ENCODE measurements at places on chromosomes 7 and 10.

- no peak for DNase-seq
These were observed 16.4 kb upstream of the RUFY2 start for GRCh38 chr10:68423522-68423921.

GRCh38 chr10:48598936-48599829, 5.7 kb downstream of the ARHGAP22 start:
- no peak for DNase-seq

DNA sequence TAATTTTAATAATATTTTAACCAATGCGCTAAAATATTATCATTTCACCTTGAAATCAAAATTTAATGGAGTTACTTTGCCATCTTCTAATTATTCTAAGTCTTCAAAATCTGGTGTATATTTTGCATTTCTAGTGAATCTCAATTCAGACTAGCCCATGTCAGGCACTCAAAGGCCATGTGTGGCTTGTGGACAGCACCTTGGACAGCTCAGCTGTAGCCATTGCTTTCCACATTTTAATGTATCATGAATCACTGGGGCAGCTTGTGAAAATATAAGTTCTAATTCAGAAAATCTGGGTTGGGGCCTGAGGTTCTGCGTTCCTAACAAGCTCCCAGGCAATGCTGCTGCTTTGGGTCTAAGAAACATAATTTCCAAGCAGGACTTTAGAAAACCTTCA, 57.2 kb downstream of the MGAM2 start:
- DNase-seq, result no peak

- no peak for DNase-seq
These were observed 68.4 kb downstream of the SLIT1 start for GRCh38 chr10:97117372-97117771.

GRCh38 chr7:14418633-14419032, 429.2 kb upstream of the ETV1 start:
- no peak for DNase-seq

DNA sequence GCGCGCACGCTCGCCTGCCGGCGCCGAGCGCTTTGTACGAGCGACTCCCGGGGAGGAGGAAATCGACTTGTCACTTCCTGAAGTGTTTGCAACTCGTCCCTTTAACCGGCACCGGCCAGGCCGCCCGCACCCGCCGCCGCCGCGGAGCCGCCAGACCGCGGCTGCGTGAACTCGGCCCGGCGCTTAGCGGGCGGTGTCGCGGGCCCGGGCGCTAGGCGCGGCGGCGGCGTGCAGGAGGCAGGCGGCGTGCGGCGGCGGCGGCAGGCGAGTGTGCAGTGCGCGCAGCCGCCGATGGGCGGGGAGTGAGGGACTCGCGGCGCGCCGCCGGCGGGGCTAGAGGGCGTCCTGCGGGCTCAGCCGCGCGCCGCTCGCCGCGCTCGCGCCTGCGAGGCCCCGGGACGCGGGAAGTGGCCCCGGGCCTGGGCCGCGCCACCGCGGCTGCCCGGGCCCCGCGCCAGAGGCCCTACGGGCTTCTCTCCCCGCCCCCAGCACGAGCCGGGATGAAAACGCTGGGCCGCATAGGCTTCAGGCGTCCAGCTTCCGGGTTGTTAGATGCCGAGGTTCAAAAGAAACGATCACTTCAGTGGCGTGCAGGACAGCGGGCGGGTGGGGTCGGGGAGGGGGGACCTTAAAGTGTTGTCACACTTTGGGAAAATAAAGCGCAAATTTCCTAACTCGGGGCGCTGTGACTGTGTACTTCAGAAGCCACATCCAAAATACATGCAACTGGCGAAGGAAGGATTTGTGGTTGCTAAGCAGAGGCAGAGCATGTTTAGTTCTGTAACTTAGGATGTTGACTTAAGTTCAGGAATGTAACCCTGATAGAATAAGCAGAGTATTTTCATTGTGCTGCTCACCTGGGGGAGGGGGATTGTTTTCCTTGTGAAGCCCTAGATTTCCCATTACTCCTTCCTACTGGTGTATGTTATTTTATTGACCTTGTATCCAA, at the start of gene FAM53B:
Gene FAM53B, minus strand, starts transcription at position 277 of the 949 bp plus-strand sequence. CDS start 37,665 bp downstream, outside the sequence.
- peak; percentile 77 for DNase-seq

DNA sequence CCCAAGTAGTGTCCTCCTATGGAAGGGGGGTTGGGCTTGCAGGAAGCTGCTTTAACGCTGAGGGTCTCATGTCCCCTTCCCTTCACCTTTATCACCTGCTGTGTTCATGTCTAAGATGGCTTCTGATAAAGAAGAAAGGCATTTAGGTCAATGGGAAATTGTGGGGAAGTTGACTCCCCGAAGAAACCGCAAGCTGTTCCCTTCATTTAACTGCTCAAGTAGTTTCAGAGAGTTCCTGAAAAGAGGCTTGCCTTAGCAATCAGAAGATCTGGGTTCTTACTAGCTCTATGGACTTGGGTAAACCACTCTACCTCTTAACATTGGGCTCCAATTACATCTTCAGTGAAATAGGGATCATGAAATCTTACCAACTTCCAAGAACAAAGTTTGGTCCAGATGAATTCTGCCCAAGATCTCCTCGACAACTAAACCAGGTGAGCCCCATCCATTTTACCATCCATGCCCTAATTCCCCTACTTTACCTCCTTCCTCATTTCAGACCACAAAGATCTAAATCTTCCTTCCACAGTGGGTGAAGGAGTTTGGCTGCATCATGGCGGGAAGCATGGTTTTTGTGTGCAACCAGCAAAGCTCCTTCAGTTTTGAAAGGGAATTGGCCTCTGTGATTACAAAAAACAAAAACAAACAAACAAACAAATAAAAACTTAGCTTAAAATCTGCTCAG, 30.4 kb upstream of the UCN3 start:
- no peak for DNase-seq

DNA sequence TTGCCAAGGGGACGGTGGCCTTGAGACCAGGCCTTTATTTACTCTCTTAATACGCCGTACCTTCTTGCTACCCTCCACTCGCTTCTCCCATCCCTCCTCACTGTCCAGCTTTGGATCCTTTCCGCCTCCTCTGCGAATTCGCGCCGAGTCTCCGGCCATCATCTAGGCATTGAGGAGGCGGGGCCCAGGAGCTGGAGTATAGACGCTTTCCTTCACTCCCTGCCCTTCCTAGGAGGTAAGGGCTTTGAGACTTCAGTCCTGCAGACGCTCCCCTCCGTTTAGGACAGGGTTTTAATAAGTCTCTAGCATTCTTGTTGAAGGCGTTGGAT, 538 bp downstream of the TFAM start:
- DNase-seq, result peak; percentile 47

GRCh38 chr7:27143023-27143949, at the start of gene HOXA5:
Gene HOXA5 (minus strand): TSS chr7:27143681. CDS start chr7:27143607, 74 bp downstream.
- DNase-seq, result peak; percentile 88

DNA sequence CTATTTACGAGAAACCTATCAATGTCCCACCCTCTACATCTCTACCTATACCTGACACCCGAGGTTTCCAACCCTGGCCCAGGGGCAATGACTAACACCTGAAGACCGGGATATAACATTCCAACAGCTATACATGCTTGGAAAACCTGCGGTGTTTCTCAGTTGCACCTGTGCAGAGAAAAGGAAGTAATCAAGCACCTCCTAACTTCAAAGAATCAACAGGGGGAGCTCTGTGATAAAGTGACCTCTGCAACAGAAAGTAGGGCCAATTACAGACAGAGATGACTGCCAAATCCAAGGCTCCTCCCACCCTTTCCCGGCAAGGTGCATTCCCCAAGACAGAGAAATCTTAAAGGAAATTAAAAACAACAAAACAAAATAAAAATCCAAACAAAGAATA, 41.3 kb downstream of the CCDC6 start:
- DNase-seq, result peak; percentile 52

DNA sequence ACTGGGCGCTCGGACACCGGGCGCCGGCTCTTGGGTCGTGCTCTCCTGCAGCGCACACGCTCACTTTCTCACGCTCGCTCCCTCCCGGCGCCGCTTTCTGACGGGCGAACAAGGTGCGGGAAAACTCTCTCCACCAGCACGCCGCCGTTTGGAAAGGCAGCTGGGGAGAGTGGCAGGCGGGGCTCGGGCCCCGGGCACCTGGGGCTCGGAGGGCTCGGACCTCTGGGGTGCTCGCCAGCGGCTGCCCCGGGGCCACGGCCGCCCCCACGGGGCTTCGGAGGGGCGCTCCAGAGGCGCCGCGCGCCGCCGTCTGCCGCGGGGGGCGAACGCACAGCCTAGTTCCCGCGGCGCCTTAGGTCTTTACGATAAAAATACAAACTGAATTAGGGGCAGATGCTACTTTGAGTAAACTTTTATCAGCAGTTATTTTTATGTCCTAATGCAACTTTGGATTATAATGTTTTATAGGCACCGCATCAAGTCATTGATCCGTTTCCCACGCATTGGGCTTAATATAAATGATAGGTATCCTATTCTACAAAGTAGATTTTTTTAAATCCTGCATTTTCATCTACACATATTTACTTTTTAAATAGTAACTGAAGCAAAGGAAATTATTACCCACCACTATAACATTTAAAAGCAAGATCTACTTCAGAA, 535 bp upstream of the EPC1 start:
- DNase-seq, result peak; percentile 63

DNA sequence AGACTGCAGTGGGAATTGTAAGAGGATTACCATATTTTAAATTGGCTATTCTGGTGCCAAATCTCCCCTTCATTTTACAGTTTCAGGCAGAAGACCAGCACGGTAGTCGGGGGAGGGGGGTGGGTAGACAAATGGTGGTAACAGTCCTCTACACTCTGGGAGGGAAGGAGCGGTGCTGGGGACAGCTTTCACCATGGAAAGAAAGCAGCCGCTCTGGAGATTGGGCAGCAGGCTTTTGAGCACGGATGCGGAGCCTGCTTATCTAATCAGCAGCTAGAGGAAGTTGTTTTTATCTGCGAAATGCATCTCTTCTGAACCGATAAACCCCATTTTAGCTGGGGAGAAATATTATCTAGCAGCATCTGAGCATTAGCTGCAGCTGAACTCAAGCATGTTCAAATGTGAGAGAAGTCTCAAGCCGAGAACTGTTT, 28.7 kb downstream of the IKZF1 start:
- no peak for DNase-seq

- peak; percentile 77 for DNase-seq
These were observed 235.0 kb upstream of the PLPP4 start for GRCh38 chr10:120221873-120222485.

DNA sequence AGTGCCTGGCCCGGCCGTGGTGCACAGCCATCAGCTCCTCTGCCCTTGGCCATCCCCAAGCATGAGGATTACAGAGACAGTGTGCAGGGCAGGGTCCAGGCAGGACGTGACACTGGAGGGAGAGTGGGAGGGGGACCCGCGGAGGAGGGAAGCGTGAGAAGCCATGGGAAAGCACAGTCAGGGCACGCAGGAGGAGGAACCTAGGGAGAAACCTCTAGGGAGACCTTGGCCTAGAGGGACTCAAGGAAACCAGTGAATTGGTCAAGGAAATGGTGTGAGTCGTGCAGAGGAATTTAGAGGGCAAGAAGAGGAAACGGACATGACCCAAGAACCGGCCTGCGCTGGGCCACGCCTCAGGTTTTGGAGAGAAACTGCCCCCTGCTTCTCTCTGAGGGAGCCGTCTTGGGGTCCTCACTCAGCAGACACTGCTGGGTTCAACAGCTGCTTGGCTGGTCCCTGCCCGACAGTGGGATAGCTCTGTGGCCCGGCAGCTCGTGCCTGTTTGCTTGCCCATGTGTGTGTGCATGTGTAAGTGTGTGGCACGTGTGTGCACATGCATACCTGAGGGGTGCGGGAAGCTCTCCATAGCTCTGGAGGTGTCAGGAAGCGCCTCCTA, 3.2 kb downstream of the OPN4 start:
- DNase-seq, result no peak

DNA sequence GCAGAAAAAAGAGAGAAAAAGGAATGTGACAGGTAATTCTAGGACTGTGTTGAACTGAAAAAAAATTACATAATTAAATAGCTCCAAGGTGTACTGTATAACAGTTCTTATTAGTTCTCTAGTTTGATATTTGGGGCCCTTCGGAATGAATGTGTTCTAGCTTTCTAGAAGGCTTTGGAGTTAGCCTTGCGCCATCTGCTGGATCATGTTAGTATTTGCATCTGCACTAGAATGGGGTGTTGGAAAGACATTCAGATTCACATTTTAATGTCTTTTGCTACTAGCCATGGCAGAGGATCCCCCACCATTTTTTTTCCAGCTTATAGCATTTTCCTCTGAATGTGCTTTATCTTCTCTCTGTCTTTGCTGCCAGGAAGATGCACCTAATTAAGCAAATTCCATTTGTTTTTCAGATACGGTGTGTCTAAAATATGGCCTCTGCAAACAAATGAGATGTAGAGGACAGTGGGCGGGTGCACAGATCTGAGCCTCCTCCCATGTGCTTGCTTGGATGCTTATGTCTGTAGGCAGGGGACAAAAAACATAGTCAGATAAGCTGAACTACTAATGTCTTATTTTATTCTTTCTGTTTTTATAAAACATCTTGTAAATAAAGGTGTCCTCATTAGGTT, 238.5 kb downstream of the PHF14 start:
- peak; percentile 41 for DNase-seq

DNA sequence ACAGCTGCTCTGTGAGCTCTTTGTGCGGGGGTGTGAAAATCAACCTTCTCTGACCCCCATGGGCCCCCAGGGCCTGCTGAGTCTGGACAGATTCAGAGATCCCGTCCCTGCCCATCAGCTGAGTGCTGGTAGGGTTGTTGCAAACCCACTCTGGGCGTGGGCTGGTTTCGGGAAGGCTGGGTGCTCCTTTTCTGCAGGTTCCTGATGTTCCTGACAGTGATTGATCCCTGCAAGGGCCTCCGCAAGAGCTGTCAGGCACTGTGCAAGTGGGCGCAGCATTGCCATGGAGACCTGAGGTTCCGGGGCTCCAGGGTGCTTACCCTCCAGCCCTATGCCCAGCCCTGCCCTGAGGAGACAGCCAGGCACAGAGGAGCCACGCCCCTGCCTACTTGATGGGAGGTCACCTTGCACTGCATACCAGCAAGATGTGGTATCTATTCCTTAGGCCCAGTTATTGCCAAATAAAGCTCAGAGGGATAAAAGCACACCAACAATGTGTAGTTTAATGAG, 44.3 kb upstream of the INPP5A start:
- peak; percentile 20 for DNase-seq

DNA sequence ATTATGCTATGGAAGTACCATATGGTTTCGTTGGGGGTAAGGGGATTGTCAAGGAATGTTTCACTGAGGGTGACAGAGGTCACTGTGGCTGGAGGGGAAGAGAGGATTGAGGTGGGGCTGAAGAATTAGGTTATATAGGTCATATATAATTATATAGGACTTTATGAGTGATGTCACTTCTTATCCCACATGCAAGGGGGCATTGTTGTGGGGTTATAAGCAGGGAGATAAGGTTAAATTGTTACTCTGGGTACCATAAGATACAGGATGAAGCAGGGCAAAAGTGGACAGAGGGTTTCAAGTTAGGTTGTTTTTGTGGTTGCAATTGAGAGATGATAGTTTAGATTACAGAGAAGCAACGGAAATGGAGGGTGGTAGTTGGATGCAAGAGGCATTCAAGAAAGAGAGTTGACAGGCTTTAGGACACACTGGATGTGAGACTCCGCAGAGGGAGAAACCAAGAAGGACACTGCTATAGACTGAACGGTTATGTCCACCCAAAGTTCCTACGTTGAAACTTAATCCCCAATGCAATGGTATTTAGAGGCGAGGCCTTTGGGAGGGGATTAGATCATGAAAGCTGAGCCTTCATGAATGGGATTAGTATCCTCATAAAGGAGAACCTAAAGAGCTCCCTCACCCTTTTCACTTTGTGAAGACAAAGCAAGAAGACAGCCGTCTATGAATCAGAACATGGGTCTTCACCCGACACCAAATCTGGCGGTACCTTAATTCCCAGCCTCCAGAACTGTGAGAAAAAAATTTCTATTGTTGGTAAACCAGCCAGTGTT, 7.0 kb upstream of the PRR15 start:
- no peak for DNase-seq
